ENCODE measurements at places on chromosomes 5 and 9.

DNA sequence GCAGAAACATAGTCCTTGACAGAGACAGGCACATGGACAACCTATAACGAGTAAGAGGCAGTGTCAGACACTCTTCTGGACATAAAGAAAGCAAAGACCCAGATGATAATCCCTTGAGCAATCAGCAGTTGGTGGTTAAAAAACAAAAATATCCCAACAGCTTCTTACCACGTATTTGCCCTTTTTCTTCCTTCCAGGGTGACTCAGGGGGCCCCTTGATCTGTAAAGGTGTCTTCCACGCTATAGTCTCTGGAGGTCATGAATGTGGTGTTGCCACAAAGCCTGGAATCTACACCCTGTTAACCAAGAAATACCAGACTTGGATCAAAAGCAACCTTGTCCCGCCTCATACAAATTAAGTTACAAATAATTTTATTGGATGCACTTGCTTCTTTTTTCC is 9.5 kb downstream of the GZMK start:
- H3K27ac ChIP-seq = no peak overlapping the region
- no peak for DNase-seq
- H3K4me1 ChIP-seq = peaks cover 30% of the 10 kb centered on the region
- H3K4me3 ChIP-seq = no peak overlapping the region

DNA sequence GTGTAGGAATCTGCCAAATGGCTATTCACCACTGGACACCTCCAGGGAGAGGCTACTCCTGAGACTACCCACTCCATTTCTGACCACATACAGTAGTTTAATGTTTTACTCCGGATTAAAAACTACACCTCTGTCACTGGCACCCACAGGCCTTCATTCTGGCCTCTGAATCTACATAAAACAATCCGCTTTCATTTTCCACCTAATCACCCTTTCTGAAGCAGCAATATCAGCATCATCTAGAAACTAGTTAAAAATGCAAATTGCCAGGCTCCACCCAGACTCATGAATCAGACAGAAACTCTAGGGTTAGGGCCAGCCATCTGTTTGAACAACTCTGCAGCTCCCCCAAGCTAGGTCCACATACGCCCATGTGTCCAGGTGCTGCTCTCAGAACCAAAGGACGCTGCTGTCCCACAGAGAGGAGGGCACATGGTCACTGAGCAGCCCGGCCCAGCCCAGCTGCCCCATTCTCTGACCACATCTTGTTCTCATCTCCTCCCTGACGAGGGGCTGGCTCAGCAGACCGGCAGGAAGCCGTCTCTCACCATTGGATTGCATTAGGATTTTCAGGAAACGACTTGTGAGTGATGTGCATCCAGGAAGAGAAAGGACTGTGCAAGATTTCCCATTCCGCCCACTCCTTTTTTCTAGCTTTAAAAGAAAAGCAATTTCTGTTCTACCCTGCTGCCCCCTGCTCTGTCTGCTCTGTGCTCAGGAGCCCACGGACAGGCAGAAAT is 34.7 kb downstream of the ADAM19 start:
- DNase-seq = peak; percentile 86
- no peaks in the 10 kb centered on the region for H3K27me3 ChIP-seq
- H3K27ac ChIP-seq = peak overlapping the region; percentile 62
- peaks cover 12% of the 10 kb centered on the region for H3K36me3 ChIP-seq

GRCh38 chr5:61575103-61575502 is 243.0 kb downstream of the ZSWIM6 start:
- no peak overlapping the region for H3K4me3 ChIP-seq
- DNase-seq = no peak
- H3K36me3 ChIP-seq = no peaks in the 10 kb centered on the region
- peaks cover 6% of the 10 kb centered on the region for H3K4me1 ChIP-seq
- no peaks in the 10 kb centered on the region for H3K27me3 ChIP-seq
- no peak overlapping the region for H3K27ac ChIP-seq

GRCh38 chr9:97527626-97528528 is 26.4 kb downstream of the TMOD1 start:
- peaks cover 6% of the 10 kb centered on the region for H3K4me1 ChIP-seq
- no peak overlapping the region for H3K4me3 ChIP-seq
- H3K27ac ChIP-seq = no peak overlapping the region
- H3K27me3 ChIP-seq = peaks cover 3% of the 10 kb centered on the region
- no peaks in the 10 kb centered on the region for H3K36me3 ChIP-seq

DNA sequence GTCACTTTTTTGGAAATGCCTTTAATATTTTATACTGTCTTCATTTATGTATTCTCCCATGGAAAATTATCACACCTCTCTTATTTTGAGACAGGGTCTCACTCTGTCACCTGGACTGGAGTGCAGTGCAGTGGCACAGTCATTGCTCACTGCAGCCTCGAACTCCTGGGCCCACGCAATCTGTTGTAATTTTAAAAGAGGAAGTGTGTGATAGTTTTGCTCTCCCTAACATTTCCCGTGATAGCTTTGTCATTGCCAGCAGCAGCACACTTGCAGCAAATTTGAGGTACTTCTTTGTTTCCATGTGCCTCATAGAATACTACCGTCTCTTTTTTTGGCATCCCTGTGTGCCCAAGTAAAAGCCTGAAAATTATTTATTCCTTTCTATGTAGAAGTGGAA is 103.5 kb downstream of the RNF180 start:
- no peaks in the 10 kb centered on the region for H3K36me3 ChIP-seq
- H3K27ac ChIP-seq = no peak overlapping the region
- no peaks in the 10 kb centered on the region for H3K27me3 ChIP-seq
- DNase-seq = no peak
- H3K4me1 ChIP-seq = no peaks in the 10 kb centered on the region

Data from osteoblast (primary cell).